ENCODE measurements at places on chromosomes 2 and 18.

DNA sequence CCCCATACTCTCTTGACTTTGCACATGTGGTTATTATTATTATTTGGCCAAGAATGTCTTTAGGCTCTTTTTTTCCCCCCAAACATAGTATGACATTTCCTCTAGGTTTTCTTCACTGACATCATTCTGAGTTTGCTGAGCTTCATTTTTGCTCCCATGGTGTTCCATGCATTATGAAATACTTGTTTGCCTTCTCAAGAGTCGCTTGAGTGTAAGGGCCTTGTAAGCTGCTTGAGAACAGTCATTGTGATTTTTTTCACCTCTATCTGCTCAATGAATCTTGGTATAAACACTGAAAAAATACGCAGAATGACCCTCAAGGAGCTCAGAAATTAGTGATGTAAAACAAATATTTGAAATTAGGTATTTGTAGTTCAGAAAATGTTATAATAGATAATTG is 688.9 kb downstream of the CNTNAP5 start:
- no peak for DNase-seq

- no peak for DNase-seq
These were observed 105.6 kb downstream of the TTC32 start for GRCh38 chr2:19796035-19796695.

DNA sequence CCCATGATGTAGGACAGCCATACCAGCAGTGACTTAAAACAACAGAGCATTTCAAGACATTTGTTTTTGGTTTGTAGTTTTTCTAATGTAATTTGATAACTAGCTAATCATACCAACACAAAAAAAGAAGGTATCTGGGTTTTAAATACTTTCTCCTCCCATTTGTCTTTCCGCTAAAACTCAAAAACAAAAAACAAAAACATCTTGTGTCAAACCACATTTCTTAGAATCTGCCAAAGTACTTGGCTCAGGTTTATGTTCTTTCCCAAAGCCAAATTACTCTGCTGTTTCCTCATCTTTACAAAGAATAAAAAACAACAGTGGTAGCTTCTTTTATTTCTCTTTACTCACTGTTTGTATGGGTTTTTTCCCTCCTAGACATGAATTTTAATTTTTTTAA is 71.5 kb downstream of the GREB1L start:
- no peak for DNase-seq

GRCh38 chr2:69789175-69789721 is 40.2 kb upstream of the GMCL1 start:
- DNase-seq = no peak

DNA sequence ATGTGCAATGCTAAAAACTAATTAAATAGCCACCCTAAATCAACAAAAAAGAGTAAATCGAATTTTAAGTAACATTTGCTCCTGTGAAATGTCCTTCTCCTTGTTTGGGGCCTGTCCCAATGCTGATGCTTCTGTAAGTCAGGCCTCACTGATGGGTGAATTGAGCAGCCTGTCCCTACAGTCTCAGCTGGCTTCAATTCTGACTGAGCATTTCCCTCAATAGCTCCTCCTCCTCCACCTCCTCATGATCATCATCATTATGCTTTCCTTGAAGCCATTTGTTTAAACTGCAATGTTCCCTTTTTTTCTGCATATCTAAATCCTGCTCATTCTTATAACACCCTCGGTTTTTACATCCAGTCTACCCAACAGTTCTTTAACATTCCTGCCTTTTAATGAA is 137.2 kb upstream of the CELF4 start:
- DNase-seq = no peak

- no peak for DNase-seq
These were observed 56.3 kb downstream of the SLC25A12 start for GRCh38 chr2:171837736-171838135.

Data from spleen (tissue), 13 donors.